ENCODE measurements at places on chromosomes 4 and X.

DNA sequence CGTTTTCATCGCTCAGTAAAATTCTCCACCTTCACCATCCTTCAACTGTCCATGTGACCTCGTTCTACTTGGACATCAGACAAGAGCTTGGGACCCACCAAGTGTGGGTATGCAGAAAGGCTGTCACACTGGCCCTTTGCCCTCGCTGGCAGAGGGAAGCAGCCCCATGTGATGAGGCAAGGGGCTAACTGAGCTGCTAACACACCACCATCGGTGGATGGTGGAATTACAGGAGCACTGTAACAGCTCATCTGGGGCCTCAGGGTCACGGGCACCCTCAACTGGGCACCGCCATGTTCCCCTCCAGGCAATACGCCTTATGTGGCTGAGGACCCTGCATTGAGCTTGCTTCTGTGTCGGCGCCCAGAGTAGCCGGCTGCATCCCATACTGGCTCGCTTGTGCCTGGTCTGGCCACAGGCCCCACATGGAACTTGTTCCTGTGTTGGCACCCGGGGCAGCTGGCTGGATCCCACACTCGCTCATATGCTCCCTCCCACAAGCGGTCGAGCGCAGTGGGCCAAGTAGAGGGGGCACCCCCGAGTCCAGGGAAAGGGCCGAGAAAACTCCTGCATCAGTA is 109.5 kb downstream of the TAB3 start:
- DNase-seq = no peak

DNA sequence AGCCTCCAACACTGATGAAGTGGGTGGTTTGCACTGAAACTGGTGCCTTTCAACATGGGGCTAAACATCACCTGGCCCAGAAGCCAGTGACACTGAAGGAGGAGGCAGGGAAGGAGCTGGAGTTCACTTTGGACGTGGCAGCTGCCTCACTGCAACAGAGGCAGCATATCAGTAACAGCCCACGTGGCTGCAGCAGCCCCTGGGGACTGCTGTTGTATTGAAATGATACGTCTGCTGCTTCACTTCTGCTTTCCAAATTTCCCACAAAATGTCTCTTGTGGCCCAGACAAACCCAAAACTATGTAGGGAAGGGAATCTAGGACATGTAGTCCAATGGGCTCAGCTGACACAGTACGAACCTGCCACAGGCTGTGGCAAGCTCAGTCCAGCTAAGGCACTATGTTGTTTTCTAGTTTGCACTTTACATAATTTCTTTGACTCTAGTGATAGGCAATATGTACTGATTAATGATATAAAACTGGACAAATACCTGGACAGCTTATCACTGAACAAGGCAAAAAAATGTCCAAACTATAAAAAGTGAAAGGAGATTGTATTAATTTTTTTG is 84.7 kb upstream of the RAPGEF2 start:
- DNase-seq = no peak

DNA sequence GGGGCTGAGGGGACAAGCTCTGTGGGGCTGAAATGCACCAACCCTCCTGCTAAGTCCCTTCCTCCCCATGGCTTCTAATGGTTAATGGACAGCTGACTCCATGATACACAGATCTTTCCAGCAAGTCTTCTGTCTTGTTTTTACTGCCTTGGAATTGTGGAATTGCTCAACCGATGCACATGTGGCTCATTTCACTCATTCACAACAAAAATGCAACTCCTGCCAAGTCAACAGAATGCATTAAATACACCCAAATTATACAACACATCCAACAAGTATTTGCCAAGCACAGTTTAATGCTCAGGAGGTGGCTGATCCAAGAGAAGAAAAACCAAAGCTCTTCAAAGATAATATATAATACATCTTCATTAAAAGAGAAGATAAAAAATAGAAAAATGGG is 61.9 kb upstream of the PAGE4 start:
- DNase-seq = no peak

- DNase-seq = no peak
These were observed 34.3 kb downstream of the NLGN3 start for GRCh38 chrX:71178908-71179307.

- DNase-seq = no peak
These were observed 77.9 kb downstream of the EGF start for GRCh38 chr4:109990261-109991257.

GRCh38 chr4:87965501-87965975 is 10.0 kb upstream of the SPP1 start:
- no peak for DNase-seq

GRCh38 chr4:105632599-105632998 is 75.9 kb downstream of the INTS12 start:
- DNase-seq = no peak

DNA sequence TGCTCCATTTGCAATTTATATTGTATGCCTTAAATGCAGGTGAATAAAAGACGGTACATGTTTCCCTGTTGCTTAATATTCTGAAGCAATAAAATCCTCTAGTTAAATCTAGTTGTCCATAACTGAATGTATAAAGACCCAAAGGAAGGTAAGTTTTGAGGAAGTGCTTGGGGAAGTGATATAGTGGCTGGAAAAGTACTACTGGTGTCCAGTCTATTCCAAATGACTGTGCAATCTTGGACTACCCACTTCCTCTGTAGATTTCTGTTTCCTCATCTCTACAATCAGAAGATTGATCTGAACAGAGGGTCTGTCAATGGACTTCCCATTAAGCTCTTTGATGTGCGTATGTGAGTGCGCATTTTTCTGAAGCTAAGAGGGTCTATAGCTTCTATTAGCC is 17.0 kb downstream of the SNCA start:
- no peak for DNase-seq

DNA sequence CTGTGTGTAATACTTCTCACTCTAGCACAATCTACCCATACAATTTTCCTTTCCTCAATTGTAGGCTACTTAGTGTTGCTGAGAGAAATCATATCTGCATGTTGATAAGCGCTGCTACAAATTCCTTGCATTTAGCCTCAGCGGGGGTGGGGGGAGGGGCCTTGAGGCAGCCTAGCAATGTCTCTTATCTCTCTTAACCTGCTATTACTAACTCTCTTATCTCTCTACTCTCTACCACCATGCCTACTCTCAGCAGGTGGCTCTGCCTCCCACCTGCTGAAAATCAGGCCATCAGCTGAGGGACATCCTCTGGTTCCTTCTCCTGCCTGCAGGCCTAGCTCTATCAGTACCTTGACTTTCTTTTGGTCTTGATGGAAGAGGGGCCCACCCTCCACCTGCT is 98.9 kb downstream of the GPR82 start:
- DNase-seq = no peak

DNA sequence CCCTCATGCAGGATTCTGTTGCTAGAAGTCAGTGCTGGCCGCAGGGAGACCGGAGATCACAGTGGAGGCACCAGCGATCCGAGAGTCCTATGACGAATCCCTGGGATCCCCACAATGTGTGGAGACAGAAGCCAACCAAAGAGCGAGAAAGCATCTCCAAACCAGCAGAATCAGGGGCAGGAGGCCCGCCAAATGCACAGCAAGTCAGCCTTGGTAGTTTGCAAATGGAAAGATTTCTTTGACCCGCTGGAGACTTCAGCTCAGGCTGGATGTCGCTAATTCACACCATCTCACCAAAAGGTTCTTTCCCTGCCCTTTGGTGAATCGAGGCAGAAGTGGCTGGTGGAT is 505 bp upstream of the PKD2 start:
- no peak for DNase-seq

- no peak for DNase-seq
These were observed 19.9 kb upstream of the CYBB start for GRCh38 chrX:37759878-37760418.

DNA sequence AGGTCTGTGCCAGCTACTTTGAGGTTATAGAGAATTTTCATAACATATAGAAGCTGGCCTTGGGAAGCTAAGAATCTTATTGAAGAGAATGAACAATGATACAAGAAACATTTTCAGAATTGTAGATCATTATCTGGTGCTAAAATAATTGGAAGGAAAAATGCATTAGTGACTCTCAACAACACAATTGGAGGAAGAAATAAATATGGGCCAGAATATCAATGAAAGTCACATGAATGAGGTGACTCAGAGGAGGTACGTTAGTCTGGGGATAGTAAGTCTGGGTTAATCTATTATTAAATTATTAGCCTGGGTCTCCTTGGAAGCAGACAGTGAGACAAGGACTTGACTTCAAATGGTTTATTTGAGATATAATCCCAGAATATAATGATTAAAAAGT is 529.3 kb upstream of the SLIT2 start:
- DNase-seq = no peak

DNA sequence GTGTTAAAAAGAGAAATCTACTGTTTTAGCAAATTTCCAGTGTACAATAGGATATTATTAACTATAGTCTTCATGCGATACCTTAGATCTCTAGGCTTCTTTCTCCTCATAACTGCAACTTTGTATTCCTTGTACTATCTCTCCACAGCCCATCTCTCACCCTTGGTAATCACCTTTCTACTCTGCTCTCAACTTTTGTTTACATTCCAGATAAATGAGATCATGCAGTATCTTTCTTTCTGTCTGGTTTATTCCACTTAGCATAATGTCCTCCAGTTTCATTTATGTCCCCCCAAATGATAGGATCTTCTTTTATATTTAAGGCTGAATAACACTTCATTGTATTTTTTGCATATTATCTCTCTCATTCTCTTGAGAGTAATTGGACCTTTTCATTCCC is 165.5 kb downstream of the HS3ST1 start:
- no peak for DNase-seq

- no peak for DNase-seq
These were observed 74.3 kb upstream of the KCTD8 start for GRCh38 chr4:44522761-44523445.

DNA sequence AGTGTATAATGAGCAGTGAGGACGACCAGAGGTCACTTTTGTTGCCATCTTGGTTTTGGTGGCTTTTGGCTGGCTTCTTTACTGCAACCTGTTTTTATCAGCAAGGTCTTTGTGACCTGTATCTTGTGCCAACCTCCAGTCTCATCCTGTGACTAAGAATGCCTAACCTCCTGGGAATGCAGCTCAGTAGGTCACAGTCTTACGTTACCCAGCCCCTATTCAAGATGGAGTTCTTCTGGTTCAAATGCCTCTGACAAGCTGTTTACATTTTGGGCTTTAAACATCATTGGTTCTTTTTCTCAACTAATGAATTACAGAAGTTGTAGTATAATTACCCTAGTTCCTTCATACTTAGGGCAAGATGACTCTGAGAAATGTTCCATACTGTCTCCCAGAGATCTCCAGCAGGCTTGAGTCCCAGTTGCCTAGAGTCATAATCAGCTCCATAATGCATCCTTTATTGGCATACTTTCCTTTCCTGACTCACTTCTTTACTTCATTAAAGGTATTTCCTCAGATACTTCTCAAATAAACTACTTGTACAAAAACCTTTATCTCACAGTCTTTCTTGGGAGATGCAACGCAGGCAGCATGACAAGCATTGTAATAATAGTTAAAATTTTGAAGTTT is 136.5 kb downstream of the KDM6A start:
- no peak for DNase-seq

- DNase-seq = no peak
These were observed 295.3 kb downstream of the GRID2 start for GRCh38 chr4:92599044-92599443.

DNA sequence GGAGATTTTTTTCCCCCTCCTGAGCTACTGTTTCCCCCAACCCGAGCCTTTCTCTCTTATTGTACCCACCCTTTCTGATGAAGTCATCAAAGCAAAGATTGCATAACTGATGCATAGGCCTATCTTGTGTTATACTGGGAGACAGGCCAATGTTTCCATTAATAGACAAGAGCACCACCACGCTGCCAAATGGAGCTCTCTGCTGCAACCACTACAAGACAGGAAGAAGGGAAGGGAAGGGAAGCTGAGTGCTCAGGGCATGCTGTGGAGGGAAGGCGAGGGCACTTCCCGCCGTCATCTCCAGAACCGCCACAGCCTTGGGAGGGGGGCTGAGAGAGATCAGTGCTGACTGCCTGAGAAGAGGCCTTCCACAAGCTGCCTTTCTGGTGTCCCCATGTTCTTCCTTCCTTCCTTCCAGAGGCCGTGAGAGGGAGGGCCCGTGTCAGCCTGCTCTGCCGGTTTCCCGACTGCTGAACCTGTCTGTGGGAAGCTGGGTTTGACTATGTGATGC is 75.0 kb downstream of the MGST2 start:
- no peak for DNase-seq

DNA sequence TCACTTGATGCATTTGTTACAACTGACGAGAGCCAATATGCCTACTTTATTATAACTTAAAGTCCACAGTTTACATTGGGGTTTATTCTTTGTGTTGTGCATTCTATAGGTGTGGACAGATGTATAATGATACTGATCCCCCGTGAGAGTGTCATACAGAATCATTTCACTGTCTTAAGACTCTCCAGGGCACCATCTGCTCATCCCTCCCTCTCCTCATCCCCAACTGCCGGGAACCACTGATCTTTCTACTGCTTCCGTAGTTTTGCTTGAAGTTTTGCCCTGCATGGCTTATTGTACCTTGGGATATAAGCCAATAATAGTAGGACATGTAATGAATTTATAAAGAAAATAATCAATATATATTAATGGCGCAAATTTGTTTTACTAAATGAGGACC is 137.8 kb upstream of the MSX1 start:
- no peak for DNase-seq

DNA sequence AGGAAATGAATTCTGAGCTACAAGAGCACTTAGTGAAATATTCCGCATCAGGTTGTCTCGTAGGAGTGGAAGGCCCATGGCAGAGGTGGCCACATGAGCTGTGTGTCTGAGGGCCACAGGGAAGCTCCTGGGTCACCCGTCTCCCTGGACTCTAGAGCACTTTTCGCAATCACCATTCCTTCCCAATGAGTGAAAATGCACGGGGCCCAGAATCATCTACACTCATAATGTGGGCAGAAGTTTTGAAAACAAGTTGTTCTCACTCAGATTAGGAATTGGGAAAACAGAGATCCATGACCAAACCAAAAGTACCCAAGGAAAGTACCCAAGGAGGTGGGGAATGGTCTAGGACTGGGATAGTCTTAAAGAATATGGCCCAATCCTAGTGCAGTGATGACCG is 94.4 kb downstream of the SCD5 start:
- DNase-seq = no peak

DNA sequence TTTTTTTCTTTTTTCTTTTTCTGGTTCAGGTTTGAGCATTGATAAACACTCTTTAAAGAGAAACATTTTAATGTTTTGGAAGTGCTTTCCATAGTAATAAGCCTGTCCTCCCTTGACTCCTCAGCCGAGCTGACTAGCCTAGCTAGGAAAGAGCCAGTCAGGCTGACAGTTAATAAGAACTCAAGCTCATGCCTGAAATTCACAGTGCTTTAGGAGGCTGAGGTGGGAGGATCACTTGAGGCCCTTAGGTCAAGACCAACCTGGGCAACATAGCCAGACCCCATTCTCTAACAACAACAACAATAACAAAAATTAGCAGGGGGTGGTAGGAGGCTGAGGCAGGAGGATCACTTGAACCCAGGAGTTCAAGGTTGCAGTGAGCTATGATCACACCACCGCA is 53.4 kb upstream of the ZCCHC13 start:
- DNase-seq = no peak

DNA sequence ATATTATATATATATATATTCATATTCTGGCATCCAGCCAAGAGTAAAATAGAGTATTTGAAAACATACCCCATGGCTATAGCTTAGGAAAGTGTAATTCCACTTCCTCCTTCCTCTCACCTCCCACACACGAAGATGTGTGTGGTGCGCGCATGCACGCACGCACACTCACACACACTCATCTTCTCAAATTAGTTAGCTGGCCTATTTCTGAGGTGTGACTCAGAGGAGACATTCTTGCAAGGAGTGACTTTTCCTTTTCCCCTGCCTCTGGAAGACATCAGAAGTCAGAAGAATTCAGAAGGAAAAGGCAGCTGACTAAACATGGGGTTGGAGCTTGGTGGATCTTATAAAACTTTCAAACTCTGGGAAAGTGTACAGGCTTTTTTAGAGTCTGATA is 8.8 kb downstream of the ENPEP start:
- DNase-seq = no peak

- DNase-seq = no peak
These were observed 1.0 kb upstream of the TRIML1 start for GRCh38 chr4:188138227-188138626.

Data from stimulated activated CD8-positive, alpha-beta memory T cell treated with anti-CD3 and anti-CD28 coated beads, Interleukin-4, amount 100 ng/mL, for 24 hours (primary cell).